GM04503 (cell line): ENCODE measurements at places on chromosomes 7 and 10.

GRCh38 chr7:1020849-1021251 is 23.5 kb upstream of the GPR146 start:
- no peak for DNase-seq

- DNase-seq = no peak
Measured at GRCh38 chr10:42953684-42954674, 122.9 kb upstream of the RET start.

DNA sequence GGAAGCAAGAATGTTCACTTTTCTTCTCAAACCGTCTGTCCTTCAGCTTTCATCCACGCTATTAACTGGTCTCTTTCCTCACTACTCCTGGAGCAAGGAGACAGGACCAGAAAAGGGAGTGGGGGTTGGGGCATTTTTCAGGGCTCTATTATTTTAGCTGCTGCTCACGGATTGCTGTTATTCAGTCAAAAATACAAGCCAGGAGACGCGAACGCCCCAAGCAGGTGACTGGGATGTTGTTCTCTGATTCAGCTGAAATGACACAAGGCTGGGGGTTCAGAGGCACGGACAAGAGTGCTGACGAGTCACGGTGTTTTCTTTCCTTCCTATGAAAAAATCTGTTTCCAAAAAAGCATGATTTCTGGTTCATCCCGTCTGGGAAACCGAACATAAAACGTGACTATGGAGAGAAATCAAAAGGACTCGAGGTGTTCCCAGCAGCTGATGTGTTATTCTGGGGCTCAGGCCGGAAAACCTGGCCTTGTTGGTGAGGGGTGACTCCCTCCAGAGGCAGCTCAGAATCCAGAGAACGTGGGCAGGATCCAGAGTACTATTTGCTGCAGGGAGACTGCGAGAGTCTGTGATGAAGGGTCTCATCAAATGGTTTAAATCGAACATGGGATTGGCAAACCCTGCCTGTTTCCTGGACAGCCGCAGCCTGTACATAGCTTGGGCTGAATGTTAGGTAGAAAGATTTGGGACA is 3.5 kb upstream of the INHBA start:
- DNase-seq = no peak

GRCh38 chr10:30849231-30850035 is 182.2 kb downstream of the ZNF438 start:
- no peak for DNase-seq

GRCh38 chr7:99478464-99479440 is 6.1 kb downstream of the ZNF789 start:
- no peak for DNase-seq

- DNase-seq = no peak
Measured at GRCh38 chr10:124279882-124280281, 138.8 kb downstream of the OAT start.

DNA sequence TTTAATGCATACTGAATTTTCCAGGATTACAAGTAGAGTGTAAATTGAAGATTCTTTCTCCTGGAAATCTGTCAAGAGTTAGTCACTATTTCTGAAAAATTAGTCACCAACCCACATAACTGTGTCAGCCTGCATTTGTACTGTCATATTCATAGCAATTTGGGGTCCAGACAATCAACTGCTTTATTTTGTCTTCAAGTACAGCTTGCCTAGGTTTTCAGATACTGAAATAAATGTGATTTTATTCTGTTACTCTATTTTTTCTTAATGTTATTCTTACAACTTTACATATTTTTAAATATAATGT is 55.1 kb downstream of the CUBN start:
- no peak for DNase-seq

GRCh38 chr7:135828604-135829003 is 80.0 kb upstream of the FAM180A start:
- no peak for DNase-seq

DNA sequence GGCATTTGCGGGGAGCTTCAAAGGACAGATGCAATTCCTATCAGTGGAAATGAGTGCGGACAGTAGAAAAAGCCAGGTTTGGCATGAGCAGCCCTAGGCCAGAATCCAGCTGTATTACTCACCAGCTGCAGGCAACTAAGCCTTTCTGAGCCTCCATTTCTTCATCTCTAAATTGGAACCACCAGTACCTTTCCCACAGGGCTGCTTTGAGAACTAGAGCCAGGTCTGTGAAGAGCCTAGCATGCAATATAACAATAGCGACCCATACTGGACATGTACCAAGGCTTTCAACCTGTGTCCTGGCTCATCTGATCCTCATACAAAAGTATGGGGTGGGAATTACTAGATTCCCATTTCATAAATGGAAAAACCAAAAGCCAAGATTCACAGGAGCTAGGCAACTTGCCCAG is 101.0 kb downstream of the GSAP start:
- DNase-seq = no peak

DNA sequence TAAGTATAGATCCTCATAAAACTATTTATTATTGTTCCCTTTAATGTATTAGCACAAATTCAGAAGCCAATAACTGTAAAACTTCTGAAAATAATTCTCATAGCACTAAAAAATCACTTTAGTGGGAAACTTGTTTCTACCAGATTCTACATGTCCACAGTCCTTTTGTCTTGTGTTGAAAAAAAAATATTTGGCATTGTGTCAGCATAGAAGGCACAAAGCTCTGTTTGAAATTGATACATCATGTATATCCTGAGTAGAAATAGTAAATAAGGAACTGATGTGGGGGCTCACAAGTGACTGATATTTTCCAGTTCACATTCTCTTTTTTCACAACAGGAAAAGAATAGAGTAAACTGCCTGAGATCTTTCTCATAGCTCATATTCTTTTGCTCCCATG is 134.6 kb downstream of the GRM3 start:
- DNase-seq = no peak

GRCh38 chr7:36202398-36202797 is 49.3 kb downstream of the EEPD1 start:
- DNase-seq = no peak

GRCh38 chr7:726854-727103 is 280 bp downstream of the DNAAF5 start:
- DNase-seq = no peak

GRCh38 chr10:69718951-69719350 is 82.8 kb upstream of the COL13A1 start:
- DNase-seq = no peak

DNA sequence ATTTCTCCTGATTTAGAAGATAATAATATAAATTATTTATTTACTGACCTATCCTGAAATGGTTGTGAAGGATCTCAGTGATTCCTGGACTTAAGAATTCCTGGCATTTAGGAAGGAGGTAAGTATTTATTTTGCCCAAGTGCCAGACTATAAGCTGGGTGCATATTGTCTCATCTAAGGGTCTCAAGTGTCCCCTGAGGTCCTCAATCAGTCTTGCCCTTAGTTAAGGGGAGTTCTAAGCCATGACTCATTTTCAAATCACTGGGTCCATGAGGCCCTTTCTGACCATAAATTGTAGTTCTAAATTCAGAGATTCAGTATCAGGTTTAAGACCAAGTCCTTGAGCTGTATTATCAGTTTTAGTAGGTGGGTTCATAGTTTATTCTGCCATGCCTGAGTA is 251.6 kb upstream of the MEOX2 start:
- DNase-seq = no peak

DNA sequence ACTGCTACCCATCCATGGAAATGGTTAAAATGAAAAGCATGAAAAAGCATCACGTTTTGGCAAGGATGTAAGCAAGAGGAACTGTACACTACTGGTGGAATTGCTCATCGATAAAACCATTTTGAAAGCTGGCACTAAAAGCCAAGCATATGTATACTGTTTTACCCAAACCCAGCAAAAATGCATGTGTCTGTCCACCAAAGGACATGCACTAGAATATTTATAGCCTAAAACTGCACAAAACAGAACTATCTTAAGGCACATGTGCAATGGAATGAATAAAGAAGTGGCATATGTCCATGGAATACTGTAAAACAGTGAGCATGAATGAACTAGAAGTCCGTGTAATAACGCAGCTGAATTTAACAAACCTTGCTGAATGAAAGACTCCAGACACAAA is 22.9 kb downstream of the RBAK start:
- no peak for DNase-seq

GRCh38 chr10:64733980-64734379 is 1212.8 kb downstream of the REEP3 start:
- DNase-seq = no peak

- DNase-seq = no peak
Measured at GRCh38 chr7:43750016-43750887, 8.2 kb upstream of the BLVRA start.

- no peak for DNase-seq
Measured at GRCh38 chr7:55309040-55309991, 55.8 kb upstream of the LANCL2 start.

DNA sequence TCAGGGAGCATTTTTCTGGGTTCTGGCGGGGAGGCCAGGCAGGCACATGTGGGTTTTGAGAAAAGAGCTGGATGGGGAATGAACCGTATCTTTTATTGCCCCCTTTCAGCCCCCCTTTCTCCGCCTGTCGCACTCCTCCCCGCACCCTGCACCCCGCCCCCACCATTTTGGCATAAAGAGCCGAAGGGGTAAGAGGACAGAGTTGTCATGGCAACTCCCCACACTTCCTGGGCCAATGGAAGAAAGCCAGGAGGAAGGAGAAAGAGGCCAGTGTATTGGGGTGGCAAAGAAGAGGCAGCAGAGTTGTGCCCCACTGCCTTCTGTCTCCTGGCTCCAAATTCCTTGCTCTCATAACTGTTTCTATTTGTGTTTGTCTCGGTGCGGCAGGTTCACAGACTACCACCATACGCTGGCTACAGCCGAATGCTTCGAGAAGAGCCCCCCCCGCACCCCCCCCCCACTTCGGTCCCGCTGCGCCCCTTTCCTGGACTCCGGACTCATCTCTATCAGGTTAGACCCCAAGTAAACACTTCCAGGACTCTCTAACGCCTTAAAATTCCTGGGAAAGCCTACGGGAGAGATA is 3.4 kb downstream of the KCNIP2 start:
- no peak for DNase-seq

- no peak for DNase-seq
Measured at GRCh38 chr7:23469150-23469960, 936 bp downstream of the IGF2BP3 start.

GRCh38 chr10:79447911-79448731 is 2.7 kb upstream of the ZCCHC24 start:
- DNase-seq = no peak

GRCh38 chr7:21941611-21942141 is 4.0 kb downstream of the CDCA7L start:
- peak; percentile 11 for DNase-seq

GRCh38 chr10:125838802-125839575 is 15.6 kb downstream of the BCCIP start:
- no peak for DNase-seq

- no peak for DNase-seq
Measured at GRCh38 chr7:34184466-34184865, 279.1 kb downstream of the BMPER start.

- peak; percentile 13 for DNase-seq
Measured at GRCh38 chr10:63766745-63767137, 245.5 kb downstream of the REEP3 start.

- no peak for DNase-seq
Measured at GRCh38 chr7:92768501-92769393, 67.6 kb downstream of the CDK6 start.

- no peak for DNase-seq
Measured at GRCh38 chr10:25492680-25493079, 317.9 kb downstream of the GPR158 start.

DNA sequence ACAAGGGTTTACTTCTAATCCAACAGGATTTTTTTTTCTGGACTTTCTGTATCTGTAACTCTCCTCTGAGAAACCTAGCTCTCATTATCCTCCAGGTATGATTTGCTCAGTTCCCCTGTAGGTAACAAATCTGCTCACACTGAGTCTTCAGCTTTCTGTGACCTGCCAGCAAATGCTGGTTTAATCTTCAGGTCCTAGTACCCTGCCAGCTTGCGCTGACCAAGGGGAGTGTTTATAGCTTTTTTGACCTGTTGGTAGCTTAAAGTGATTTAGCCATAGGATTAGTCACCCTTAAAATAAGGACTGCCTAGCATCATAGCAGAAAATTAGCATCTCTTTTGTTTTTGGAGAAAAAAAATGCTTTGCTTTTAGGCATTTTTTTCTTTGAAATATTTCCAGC is 22.4 kb downstream of the SND1 start:
- no peak for DNase-seq

- DNase-seq = no peak
Measured at GRCh38 chr10:59843748-59844147, 62.6 kb downstream of the CCDC6 start.

GRCh38 chr10:556971-557637 is 132.4 kb downstream of the DIP2C start:
- no peak for DNase-seq

- DNase-seq = no peak
Measured at GRCh38 chr10:34113504-34114225, 701.4 kb downstream of the PARD3 start.

GRCh38 chr10:7887174-7887816 is 69.0 kb downstream of the TAF3 start:
- DNase-seq = no peak

DNA sequence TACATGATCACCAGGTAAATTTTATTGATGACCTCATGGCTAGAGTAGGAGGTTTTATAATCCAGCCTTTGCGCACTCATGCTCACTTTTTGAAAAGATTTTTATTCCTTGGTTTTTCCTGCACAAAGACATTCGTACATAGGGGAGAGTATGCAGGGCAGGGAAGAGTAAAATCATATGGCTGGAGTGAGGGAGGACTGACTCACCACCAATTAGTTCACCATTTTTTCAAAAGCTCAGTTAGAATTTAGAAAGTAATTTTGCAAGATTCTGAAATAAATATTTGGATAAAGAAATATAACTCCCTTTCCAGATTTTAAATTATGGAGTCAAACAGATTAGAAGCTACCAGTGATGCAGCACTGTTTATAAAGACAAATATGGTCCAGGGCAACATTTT is 111.9 kb downstream of the SEMA3D start:
- DNase-seq = no peak

DNA sequence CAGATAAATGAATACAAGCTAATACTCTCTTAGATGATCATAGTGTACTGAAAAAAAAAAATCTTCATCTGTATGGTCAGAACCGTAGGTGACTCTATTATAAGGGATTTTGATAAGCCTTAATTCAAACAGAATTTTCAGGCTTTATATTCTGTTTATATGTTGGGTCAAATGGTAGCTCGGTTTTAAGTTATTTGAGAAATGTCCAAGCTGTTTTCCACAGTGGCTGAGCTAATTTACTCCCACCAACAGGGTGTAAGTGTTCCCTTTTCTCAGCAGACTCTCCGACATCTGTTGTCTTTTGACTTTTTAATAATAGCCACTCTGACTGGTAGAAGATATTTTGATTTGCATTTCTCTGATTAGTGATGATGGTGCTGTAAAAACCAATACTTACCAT is 328.8 kb upstream of the MAGI2 start:
- no peak for DNase-seq
